A375 (cell line): ENCODE measurements at places on chromosomes 6 and 20. TPM values are rescaled to one million over a fixed set of nuclear protein-coding genes. Genes with fewer than 3 reads are reported as not detected.

The CST9L gene
- total RNA-seq = not detected in 2 replicates

The ADGRF1 gene
- total RNA-seq = 5.4 and 8.6 TPM in 2 replicates

The OXT gene
- total RNA-seq = not detected in 2 replicates

The PTK6 gene
- total RNA-seq = 0.24 TPM in 1 of 2 replicates, not detected in the other

The PANK2 gene
- total RNA-seq = 55.6 and 61.8 TPM in 2 replicates

The B3GALT4 gene
- 1.1 and 2.6 TPM in 2 replicates for total RNA-seq

The MICB gene
- total RNA-seq = 6.1 and 7.0 TPM in 2 replicates

The CDC5L gene
- 17.7 and 21.6 TPM in 2 replicates for total RNA-seq

The SSTR4 gene
- not detected in 2 replicates for total RNA-seq

The DLL1 gene
- 0.19 and 0.69 TPM in 2 replicates for total RNA-seq

The MYL9 gene
- 3.1 and 3.2 TPM in 2 replicates for total RNA-seq

The GABRR1 gene
- not detected in 2 replicates for total RNA-seq

The TTI1 gene
- 35.6 and 36.3 TPM in 2 replicates for total RNA-seq

The ZFP57 gene
- not detected in 2 replicates for total RNA-seq
